ENCODE measurements at places on chromosomes 1 and 21.

DNA sequence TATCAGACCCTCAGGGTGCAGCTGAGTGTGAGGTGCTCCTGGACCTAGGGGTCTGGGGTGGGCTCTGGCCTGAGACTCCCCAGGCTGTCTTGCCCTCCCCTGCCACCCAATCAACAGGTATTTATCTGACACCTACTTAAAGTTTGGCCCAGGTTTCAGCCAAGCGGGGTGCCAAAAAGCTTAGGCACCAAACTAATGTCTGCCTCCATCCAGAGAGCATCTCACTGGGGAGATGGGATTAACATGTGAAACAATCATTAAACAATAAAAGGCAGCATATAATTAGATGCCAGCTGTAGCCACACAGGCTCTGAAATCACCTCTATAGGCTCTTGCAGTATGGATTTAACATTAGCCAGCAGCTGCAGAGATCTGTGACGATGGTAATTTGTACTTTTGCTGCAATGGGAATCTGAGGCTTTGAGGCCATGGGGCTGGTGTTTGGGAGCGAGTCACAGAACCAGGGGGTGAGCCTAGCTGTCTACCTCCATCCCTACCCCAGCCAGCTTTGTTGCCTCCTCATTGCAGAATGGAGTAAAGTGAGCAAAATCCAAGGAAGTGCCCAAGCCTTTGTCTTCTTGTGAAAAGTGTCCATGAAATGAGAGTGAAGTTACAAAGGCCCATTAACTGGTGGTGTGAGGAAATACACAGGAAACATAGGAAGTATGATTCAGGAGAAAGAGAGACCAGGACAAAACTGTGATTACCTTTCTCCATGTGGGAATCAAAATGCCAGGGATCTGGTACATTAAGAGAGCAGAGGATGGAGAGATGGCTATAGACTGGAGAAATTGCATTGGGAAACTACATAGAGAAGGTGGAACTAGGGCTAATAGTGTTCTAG lies 36.1 kb downstream of the EIF2D start:
- DNase-seq = peak; percentile 72

- DNase-seq = no peak
Observed at GRCh38 chr1:9145021-9145668, 16.2 kb upstream of the GPR157 start.

DNA sequence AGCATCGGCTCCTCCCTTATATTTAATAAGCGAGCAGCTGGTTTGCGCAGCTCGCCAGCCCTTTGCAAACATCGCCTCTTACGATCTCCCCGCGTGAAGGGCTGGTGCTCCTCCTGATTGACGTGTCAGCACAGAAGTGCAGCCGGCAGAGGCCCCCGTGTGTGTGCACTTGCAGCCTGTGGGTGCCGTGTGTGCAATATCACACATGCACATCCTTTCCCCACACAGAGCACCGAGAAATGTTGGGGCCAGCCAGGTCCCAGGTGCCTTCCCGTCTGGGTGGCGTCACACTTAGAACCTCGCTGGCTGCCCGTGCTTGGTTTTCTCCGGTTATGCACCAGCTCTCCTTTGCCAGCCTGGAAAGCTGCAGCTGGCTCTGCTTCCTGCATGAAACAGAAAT lies 126.6 kb upstream of the AJAP1 start:
- DNase-seq = no peak

GRCh38 chr1:87418048-87418447 lies 89.4 kb downstream of the LMO4 start:
- DNase-seq = no peak

DNA sequence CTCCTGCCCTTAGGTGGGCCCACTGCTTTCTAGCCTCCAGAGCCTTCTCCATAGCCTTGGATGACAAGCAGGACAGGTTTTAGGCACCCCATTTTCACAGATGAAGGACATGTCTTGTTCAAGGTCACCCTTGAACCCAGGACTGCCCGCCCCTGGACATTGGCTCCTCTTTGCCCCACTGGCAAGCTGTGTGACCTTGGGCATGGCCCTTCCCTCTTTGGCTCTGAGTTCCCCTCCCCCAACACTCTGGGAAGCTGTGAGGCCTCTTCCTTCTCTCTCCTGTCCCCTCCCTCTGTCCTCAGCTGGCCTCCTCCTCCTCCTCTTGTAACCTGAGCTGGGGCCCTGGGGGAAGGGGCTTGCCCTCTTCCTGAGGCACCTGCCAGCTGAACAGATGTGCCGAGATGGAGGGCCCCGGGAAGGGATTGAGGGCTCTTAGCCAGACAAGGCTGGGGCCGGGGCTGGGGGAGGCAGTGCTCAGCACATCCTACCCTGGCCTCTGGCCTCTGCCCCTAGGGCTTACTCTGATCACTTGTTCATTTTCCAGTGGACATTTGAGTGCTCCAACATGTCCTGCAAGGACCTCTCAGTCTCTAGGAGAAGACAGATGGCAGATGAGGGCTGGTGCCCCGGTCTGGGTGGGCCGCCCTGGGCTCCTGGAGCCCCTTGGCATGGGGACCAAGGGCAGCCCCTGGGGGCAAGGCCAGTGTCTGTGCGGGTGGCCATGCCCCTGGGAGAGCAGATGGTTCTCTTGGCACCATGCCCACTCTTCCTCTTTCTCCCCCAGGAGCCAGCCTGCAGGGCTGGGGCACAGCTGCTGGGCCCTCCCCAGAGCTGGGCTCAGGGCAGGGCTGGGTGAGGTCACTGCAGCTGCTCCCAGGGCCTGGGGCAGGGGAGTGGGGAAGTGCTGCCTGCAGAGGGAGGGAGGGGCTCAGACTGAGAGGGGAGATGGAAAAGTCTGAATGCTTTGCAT lies 10.7 kb downstream of the FOXO6 start:
- peak; percentile 87 for DNase-seq

DNA sequence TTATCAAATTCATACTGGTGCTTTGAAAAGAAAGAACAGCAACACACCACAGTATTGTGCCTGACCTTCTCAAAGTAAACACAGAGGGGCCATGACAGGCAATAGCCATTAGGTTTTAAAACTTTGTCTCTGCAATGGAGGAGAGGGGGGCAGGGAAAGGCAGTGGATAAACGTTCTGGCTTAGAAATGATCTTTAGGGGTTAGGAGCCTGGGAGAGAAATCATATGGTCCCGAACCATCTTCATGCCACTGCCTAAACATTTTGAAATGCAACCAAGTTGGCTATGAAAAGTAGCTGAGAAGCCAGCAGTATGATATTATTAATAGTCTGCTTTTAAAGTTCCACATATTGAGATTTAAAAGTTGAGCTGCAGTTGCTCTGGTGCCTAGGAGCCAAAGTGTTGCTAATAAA lies 39.8 kb downstream of the PLPP3 start:
- no peak for DNase-seq

DNA sequence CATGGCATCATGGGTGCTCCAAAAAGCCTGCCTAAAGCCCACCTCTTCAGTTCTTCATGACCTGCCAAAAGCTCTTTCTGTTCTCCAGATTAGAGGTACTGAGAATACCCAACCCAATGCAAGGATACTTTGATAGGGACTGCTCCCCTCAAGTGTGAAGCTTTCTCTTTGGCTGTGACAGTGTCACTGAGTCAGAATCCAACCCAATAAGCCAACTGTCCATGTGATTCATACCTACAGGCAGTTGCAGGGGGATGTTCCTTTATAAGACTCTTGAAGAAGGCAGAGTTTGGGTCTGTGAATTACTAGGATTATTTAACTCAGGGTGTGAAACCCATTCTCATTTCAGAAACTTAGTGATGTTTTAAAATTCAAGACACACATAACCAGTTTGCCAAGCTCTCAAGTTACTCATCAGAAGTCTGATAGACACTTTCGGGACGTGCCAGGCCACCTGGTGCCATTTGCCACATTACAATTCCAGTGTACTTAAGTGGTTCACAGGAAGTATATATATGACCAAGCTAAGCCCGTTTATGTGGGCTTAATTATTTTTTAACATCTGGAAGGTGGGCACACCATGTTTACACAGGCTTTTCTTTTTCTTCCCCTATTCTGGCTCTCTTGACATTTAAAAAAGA lies 265.8 kb downstream of the NFIA start:
- DNase-seq = peak; percentile 74

DNA sequence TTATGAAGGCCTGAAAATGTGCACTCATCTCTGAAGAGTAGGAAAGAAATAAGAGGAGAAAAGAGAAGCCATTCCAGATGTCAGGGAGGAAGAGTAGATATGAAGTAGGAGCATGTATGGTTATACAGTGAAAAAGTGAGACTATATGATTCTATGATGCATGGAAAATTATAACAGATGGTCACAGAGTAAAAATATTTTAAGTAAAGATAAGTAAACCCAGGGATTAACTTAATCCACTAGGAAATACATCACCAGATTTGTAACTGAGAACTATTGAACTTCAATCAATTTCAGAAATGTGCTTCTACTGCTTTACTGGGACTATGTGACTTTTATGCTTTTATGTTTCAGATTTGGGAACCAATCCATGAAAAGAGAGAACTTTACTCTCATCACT lies at the start of gene OR10J1:
OR10J1 (plus strand) TSS at position 301 of the 400 bp plus-strand sequence; CDS start at position 371, 70 bp downstream.
- DNase-seq = peak; percentile 1

DNA sequence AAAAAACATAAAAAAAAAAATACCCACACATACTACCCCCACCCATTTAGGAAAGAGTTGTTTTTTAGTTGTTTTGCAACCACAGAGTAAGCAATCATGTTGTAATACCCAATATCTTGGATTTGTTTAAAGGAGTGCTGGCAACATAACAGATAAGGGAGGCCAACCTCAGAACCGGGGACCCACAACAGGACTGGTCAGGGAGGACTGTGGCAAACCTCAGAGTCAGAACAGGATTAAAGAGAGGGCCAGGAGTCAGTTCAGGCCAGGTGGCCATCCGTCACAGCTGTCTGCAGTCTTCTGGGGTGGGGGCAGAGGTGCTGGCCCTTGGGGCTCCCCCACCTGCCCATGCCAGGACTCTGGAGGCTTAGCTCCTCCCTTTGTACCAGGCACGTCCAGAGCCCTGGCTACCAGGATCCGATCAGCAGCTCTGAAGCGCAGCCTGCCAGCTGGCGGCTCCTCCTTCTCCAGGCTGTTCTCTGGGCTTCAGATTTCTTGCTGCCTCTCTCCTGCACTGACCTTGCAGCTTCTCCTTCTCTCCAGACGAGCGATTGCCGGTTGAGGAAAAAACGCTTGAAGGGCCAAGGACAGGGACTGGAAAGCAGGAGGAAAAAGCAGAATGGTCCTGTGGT lies 7.9 kb downstream of the H6PD start:
- DNase-seq = no peak

DNA sequence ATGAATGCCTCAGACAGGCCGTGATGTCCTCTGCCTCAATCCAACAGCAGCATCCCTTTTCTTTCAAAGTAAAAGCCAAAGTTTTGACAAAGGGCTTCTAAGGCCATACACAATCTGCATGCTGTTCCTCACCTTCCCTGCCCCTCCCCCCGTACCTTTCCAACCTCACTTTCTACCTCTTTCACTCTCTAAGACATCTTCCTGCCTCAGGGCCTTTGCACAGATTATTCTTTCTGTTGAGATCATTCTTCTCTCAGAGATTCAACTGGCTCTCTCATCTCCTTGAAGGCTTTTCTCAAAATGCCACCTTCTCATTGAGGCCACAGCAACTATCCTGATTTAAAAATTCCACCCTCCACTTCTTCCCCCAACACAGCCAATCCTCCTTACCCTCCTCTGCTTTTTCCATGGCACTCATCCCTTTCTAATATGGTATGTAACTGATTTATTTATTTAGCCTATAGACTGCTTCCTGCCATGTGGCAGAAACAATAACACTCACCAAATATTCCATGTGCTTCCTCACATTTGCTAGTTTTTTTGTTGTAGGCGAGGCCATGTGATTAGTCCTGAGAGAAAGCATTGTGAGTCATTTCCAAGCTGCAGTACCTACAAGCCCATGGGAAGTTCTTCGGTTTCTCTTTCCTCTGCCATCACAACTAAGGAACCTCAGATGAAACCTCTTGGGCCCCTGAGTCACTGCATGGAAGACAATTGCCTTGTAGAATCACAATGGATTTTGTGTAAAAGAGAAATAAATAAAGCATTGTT lies 58.7 kb upstream of the GADD45A start:
- DNase-seq = no peak

- no peak for DNase-seq
Observed at GRCh38 chr1:198544265-198544664, 3.8 kb upstream of the ATP6V1G3 start.

DNA sequence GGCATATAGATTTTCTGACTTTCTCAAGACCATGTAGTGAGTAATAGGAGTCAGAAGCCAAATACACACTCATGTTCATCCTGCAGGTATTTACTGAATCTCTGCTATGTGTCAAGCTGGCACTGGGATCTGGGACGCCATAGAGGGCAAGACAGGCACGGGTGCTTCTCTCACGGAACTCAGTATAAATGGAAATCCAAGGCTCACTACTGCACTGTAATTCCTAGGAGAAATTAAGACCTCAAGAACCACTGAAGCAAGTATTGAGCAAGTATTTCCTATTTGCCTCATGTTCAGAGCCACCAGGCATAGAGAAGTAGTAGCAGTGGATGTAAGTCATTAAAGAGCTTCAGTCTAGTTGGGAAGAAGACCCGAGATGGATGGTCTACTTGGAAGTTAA lies 38.9 kb downstream of the EIF2D start:
- no peak for DNase-seq

GRCh38 chr1:6124341-6124740 lies 55.8 kb downstream of the CHD5 start:
- no peak for DNase-seq

DNA sequence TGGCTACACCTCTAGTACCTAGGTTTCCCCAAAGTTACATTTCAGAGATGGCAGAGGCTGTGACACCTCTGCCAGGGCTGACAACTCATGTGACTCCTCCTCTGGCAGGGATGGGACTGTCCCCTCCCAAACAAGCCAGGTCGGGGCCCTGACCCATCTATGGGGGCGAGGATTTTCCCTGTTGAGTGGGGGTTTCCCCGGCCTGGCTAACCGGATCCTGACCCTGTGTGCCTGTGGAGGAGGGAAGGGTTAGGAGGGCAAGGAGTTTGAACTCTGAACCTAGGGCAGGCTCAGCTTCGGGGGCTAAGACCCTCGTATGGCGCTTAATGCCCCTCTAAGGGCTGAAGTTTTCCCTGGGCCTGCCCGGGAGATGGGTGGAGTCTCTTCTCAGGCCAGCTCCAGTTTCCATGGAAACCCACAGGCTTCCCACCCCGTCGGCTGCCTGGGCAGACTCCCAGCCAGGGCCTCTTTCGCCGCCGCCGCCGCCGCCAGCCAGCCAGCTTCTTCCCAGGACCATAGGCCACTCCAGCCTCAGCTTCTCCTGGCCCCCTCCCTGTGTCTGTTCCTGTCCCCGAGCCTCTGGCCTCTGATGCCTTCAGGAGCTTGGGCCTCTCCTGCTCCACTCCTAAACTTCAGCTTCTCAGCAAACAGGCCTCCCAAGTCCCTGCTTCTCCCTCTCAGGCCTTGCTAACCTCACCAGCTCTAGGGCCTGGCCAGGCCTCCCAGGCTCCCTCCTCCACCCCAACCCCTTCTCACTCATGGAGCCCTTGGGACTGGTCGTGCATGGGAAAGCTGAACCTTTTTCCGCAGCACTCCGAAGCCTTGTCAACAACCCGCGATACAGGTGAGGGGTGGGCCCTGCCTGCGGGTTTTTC lies at the start of gene BTBD19:
BTBD19 (plus strand) TSS at position 461 of the 875 bp plus-strand sequence; CDS start at position 759, 298 bp downstream.
- DNase-seq = no peak

DNA sequence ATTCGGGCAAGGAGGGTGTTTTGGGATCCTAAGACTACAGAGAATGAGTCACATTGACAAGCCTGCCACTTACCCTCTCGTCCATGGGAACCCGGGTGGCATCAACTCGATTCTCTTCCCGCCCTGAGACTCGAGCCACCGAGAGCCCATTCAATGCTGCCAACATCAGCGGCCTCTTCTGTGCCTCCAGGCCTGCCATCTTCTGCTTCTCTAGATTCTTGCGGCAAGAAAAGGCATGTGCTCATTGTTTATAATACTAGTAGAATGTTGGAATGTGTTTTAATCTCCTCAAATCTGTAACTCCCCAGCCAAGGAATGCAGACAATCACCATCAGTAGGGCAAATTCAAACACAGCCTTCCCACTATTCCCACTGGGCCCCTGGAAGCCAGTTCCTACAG lies 96.9 kb downstream of the SMYD2 start:
- DNase-seq = no peak

- no peak for DNase-seq
Observed at GRCh38 chr1:6245869-6246496, 2.0 kb downstream of the HES3 start.

Measured in NCI-H524 treated with DMSO at 0.1 percent for 48 hours (cell line).